ENCODE measurements at places on chromosomes 1 and 21.

- no peak for DNase-seq
These were observed 20.2 kb upstream of the PLEKHG5 start for GRCh38 chr1:6511561-6512244.

DNA sequence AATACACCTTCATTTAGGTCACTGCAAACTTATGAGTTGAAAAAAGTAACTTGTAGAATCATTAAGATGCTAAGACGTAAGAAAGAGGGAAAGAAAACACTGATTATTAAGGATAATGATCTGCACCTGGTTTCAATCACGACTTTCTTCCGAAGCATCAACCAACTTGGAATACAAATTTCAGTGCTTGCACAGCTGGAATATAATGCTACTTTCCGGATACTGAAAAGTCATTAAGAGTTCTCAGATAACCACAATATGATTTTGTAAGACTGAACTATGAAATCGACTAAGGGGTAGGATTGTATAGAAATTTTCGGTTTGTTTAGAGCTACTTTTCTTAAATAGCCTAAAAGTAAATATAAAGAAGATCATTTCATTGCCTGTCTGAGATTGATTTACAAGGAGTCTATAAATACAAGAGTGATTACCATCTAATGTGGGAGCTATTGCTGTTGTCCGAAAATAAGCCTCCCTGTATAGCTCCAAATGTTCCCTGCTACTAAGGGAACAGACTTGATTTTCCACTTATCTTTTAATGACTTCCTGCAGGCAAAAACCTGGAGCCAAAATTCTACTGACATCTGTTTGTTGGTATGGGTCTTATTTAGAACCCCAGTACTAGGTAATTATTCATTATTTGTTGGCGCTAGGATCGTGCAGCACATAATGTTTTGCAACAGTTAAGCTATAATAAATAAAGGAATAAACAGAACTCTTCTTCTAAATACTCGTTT, 673.3 kb downstream of the KCNT2 start:
- no peak for DNase-seq

- no peak for DNase-seq
These were observed 10.9 kb downstream of the PCSK9 start for GRCh38 chr1:55050283-55050682.

GRCh38 chr1:194535369-194535768, 1349.0 kb upstream of the B3GALT2 start:
- no peak for DNase-seq

DNA sequence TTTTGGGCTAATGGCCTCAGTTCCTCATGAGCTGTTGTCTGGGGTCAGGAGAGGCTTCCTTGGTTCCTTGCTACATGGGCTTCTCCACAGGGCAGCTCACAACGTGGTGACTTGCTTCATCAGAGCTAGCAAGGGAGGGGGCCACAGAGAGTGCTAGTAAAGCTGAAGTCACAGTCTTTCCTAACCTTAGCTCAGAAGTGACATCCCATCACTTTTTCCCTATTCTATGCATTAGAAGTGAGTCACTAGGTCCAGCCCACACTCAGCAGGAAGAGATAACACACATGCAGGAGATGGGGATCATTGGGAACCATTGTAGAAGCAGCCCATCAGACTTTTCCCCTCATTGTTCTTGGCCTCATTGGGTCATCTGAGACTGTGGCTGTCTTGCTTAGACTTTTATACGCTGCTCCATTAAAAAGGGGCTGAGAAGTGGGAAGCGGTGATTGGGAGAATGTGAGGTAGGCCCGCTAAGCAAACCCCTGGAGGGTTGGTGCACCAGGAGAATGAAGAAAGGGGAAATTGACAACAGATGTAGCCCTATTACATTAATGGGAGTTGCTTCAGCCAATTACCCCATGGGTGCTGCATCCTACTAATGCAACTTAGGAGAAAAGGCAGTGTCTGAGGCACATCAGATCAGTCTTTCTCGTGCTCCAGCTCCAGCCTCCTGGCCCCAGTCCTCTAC, 22.1 kb upstream of the IGSF21 start:
- no peak for DNase-seq

GRCh38 chr1:109917768-109918606, 7.3 kb downstream of the CSF1 start:
- peak; percentile 23 for DNase-seq

DNA sequence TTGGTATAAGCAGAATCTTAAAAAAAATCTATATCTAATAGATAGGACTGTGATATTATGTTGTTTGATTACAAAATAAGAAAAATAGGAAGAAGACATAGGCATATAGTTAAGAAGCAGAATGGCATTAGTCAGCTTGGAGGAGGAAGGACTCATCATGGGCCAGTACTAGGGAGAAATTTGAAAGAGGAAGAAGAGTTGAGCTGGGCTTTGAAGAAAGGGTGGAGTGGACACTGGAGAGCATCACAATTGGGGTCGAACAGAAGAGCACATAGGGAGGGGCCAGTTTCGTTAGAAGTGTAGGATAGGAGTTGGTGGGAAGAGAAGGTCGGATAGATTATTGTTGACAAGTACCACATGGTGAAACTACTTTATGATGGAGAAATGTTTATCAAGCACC, 129.3 kb downstream of the CACHD1 start:
- peak; percentile 8 for DNase-seq

- no peak for DNase-seq
These were observed 79.5 kb upstream of the SLC45A1 start for GRCh38 chr1:8238141-8239038.

DNA sequence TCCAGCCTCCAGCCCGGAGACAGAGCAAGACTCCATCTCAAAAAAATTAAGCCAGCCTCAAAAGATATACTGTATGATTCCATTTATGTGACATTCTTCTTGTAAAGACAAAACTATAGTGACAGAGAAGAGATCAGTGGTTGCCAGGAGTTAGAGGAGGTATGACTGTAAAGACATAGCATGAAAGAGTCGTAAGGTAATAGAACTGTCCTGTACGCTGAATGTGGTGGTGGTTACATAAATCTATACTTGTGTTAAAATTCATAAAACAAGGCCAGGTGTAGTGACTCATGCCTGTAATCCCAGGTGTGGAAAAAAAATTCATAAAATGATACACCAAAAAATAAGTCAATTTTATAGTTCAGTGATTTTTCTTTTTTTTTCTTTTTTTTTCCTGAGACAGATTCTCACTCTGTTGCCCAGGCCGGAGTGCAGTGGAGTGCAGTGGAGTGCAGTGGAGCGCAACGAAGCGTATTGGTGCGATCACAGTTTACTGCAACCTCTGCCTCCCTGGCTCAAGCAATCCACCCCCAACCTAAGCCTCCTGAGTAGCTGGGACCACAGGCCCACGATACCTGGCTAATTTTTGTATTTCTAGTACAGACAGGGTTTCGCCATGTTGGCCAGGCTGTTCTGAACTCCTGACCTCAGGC, 84.9 kb upstream of the CXADR start:
- no peak for DNase-seq

- no peak for DNase-seq
These were observed 51.7 kb downstream of the UBIAD1 start for GRCh38 chr1:11324567-11325165.

GRCh38 chr1:165965857-165966256, 138.4 kb downstream of the UCK2 start:
- DNase-seq, result no peak

All from inflammatory macrophage treated with lipopolysaccharide for 1 hour (primary cell).